ENCODE measurements at places on chromosomes 7 and 10.
A peak's percentile ranks its signal among the peaks of the same experiment; 100 is the strongest.

GRCh38 chr10:129331839-129332220 is 135.2 kb upstream of the MGMT start:
- DNase-seq = no peak

GRCh38 chr10:89134963-89135362 is 72.2 kb downstream of the CH25H start:
- no peak for DNase-seq

DNA sequence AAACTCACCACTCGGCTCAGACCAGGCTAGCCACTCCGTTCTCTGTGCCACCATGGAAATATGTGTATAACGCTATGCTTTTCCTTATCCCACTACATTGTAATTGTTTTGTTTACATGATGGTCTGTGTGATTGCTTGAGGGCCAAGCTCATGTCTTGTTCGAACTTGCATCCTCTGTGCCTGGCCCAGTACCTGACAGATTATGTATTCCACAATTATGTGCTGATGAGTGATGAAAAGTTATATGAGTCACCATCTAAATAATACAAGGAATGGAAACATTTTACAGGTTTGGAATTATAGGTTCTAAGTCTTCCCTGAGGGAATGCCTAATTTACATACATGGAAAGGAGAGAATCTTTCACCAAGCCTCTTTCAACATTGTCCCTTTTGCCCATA is 137.4 kb downstream of the C7orf25 start:
- no peak for DNase-seq

GRCh38 chr10:121910673-121911420 is 17.0 kb downstream of the ATE1 start:
- no peak for DNase-seq

GRCh38 chr10:73779539-73780197 is 2.2 kb upstream of the CHCHD1 start:
- DNase-seq = no peak

GRCh38 chr7:519484-520390 is at the start of gene PDGFA:
Gene PDGFA, minus strand, starts transcription at chr7:519846. Its CDS starts 845 bp downstream, at chr7:519001.
- DNase-seq = no peak

- DNase-seq = no peak
Observed at GRCh38 chr7:50724526-50725520, 57.9 kb downstream of the GRB10 start.

- no peak for DNase-seq
Observed at GRCh38 chr10:44799966-44800365, 111.2 kb upstream of the TMEM72 start.

GRCh38 chr10:71945819-71946474 is 18.2 kb upstream of the CHST3 start:
- no peak for DNase-seq

DNA sequence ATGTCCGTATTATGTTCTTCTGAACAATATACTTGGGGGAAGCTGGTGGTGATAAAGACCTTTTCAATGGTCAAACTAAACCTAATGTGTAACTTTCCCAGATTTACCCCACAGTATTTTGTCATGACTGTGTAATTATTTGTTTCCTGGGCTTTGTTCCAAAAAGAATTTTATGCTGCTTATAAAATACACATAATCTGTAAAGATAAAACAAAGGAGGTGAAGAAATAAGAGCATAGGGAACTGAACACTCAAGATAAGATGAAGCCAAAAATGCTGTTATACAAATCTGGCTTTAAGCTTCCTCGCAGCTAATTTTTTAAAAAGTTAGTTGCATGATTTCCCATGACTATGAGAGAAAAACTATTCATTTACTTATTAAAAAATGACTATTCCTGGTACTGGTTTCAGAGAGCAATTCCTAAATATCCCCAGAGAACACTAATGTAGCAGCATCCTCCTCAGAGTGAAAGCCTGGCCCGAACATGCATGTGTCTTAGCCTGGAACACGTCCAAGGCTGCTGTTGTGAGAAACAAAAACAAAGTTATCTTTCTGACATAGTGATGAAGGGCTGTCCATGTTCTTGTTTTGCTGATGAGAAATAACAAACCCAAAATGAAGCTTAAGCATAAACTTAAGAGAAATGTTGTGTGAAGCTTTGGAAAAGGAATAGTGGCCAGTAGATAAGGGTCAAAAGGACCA is 33.9 kb downstream of the MALSU1 start:
- DNase-seq = no peak

- DNase-seq = no peak
Observed at GRCh38 chr7:32937344-32938174, 19.7 kb upstream of the FKBP9 start.

- DNase-seq = no peak
Observed at GRCh38 chr10:78458983-78459638, 425.4 kb downstream of the RPS24 start.

GRCh38 chr7:18639711-18640110 is 144.2 kb downstream of the HDAC9 start:
- no peak for DNase-seq

- DNase-seq = no peak
Observed at GRCh38 chr10:78465431-78465830, 431.8 kb downstream of the RPS24 start.

- no peak for DNase-seq
Observed at GRCh38 chr7:2691011-2691707, 3.2 kb downstream of the AMZ1 start.

GRCh38 chr7:836429-836828 is 4.2 kb downstream of the SUN1 start:
- no peak for DNase-seq

DNA sequence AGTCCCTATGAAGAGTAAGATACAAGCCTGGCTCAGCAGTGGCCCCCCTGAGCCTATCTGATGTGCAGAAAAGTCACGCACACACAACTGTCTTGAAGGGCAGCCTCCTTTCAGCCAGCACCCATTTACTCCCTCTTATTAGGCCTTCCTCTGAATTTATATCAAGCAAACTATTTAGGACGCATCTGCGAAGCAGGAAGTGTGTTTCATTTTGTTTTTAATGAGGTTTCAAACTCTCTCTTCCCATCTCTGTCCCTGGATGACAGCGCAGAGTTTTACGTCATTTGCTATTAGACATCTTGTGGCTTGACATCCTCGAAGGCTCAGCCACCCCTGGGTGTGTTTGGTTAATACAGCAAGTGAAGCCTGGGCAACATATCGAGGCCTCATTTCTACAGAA is 79.5 kb downstream of the CUX1 start:
- DNase-seq = no peak

DNA sequence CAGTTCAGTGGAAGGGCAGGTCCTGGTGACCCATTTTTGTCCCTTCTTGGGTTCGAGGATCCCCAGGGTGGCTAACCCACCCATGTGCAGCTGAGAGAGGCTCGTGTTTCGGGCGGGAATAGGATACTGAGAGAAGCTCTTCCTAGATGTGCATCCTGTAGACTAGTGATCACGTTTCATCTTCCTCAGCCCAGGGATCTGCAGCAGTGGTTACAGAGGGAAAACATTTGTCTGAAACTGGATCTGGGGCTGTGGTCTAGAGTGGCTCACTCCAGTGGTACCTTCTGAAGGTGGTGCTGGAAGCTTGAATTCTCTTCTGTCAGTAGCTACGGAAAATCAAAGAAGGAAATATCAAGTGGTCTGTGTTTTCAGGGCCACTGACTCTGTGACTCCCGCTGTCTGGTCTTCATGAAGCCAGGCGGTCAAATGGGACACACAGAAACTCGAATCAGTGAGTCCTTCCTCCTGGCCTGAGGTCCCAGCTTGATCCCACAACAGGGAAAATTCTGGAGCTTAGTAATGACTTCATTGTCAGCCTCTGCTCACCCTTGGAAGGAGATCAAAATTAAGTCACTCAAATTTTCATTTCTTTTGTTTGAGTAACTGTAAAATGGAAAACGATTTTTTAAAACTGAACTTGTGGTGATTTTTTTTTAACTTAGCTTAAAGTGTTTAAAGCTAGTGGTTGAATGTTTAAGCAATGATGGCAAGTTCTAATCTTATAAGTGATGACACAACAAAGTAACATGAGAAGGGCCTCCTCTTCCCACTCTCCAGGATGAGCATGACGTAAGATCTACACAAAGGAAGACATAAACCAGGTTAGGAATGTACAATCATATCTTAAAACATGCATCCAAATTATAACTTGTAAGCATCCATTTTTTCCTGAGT is 469.3 kb upstream of the KLF6 start:
- no peak for DNase-seq

DNA sequence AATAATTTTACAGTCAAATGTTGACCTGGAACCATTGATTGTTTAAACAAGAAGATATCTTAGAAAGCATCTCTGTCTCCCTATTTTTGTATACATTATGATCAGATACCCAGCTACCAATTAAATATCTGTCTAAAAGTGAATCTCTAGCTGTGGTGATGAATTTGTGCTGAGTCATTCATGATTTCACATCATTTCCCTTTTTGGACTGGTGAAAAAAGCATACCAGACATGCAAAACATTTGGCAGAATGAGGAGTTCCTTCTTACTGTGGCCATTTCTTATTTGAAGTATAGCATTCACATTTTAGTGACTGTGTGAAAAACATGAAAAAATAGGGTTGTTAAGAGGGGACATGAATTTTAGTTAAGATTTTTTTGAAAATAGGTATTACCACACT is 98.0 kb upstream of the GATA3 start:
- no peak for DNase-seq

DNA sequence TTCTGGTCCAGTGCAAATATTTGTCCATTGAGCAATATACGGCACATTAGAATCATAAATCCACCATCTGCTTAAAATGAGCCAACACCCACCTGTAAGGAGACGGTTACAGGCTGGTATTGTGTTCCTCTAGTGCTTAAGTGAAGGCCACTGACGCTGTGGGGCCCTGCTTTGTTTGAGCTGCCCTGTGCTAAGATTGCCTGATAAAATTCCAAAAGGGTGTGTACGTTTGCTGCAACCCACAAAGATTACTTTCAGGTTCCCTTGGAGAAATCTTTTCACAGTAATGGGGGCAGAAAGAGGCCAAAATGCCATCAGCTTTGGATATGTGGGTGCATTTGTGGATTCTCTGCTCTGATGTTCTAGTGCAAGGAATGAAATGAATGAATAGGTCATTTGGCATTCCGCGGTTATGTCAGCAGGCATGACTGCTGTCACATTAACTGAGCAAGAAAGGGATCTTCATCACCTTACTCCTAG is 34.4 kb downstream of the AGR3 start:
- no peak for DNase-seq

DNA sequence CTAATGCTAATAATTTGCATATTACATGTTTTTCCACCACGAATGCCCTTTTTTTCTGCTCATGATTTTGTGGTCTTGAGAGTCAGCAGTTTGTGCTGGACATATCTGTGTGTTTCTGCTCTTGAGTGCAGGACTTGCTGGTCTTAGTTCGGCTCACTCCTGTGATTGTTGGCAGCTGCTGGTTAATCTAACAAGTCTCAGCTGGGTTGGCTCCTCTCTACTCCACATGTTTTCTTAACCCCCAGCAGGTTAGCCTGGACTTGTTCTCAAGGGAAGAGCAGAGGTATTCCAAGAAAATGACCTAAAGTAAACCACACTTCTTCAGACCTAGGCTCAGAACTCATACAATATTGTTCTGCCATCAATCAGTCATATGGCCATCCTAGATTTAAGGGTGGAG is 1238.9 kb downstream of the XPNPEP1 start:
- no peak for DNase-seq

GRCh38 chr7:24898691-24899090 is 81.3 kb downstream of the OSBPL3 start:
- no peak for DNase-seq

DNA sequence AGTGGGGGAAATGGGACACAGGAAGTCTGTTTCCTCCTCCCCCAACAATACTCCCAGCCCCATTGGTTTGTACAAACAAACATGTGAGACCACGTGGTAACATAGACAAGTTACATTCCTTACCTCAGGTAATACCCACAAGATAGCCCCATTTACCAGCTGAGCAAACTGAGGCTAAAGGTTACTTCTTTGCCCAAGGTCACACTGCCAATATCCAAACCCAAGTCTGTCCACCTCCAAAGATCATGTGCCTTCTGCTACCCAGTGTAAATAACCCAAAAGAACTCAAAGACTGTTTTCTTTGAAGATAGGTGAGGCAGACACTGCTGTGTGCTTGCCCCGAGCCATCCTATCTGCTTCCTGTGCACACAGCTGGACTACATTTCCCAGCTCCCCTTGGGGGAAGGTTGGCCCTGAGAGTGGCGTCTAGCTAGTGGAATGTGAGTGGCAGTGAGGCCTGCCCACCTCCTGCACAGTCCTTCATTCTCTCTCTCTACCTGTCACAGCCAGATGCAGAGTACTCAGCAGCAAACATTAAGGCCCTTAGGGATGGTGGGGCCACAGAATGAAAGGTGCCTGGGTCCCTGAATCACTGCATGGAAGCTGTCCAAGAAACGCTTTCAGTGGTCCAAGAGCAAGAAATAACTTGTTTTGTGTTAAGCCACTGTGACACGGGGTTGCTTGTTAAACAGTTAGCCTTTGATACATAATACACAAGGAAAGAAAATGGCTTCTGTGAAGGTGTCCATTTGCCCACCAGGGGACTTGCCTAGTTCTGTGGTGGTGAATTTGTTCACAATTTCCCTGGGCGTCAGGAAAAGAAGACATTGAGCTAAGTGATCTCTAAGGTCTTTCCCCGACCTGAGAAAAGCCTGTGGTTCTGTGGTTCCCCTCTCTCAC is 257.7 kb upstream of the NFE2L3 start:
- no peak for DNase-seq

DNA sequence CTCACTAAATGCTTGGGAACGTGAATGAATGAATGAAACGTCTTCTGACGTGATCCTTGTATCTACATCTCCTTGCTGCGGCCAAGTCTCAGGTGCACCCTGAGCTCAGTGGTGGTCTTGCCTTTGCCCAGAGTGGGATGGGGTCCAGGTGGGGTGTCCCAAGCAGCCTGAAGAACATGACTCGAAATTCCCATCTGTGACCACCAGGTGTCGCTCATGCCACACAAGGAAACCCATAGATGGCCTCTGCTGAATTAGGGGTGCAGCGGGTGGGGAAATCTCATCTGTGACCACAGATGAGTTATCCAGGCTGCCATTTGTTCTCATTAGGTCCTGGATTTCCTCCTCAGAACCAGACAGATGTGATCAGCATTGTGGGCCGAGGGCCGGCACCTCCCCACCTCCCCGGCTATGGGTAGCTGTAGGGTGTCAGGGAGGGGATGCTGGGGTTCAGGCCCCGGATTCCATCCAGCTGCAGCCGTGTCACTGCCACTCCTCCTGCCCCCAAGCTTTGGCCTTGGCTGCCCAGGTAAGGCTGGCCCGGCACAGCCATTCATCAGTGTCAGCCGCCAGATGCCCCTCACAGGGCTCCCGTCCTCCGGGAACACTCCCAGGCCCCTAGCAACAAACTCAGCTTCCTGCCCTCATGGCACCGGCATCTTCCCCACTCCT is 21.0 kb upstream of the GNA12 start:
- DNase-seq = peak; percentile 58

Data from stimulated activated CD8-positive, alpha-beta memory T cell treated with anti-CD3 and anti-CD28 coated beads, Interleukin-4, amount 100 ng/mL, for 1 hour (primary cell).